ENCODE measurements at places on chromosomes 12 and 14.

- peak; percentile 98 for DNase-seq
Observed at GRCh38 chr14:84129007-84129406, 1400.9 kb upstream of the FLRT2 start.

- no peak for DNase-seq
Observed at GRCh38 chr12:21459474-21459873, 22.0 kb downstream of the PYROXD1 start.

GRCh38 chr12:107670999-107671643 is 14.5 kb upstream of the PWP1 start:
- no peak for DNase-seq

GRCh38 chr12:130715150-130715997 is 725 bp downstream of the RIMBP2 start:
- no peak for DNase-seq

GRCh38 chr12:7892186-7892980 is 19.7 kb upstream of the SLC2A14 start:
- DNase-seq, result no peak

All from Kasumi-1 (cell line).